ENCODE measurements at places on chromosomes 1 and 21.

DNA sequence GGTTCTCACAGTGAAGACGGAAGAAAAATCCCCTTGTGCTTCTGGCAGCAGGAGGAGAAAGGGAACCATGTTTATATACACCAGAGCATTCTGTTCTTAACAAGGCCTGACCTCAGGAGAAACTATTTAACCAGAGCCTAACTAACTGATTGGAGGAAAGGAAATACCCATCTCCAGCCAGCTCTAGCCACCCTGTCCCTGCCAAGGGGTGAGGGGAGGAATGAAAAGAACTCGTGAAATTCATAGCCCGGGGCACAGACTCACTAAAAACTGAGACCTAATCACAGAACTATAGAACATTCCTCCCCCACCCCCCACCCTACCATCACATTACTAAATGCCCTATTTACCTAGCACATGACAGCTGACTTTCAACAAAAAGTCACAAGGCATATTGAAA is 65.0 kb downstream of the KCNH1 start:
- peak; percentile 51 for DNase-seq

- no peak for DNase-seq
Observed at GRCh38 chr1:86472152-86472551, 3.4 kb downstream of the CLCA1 start.

DNA sequence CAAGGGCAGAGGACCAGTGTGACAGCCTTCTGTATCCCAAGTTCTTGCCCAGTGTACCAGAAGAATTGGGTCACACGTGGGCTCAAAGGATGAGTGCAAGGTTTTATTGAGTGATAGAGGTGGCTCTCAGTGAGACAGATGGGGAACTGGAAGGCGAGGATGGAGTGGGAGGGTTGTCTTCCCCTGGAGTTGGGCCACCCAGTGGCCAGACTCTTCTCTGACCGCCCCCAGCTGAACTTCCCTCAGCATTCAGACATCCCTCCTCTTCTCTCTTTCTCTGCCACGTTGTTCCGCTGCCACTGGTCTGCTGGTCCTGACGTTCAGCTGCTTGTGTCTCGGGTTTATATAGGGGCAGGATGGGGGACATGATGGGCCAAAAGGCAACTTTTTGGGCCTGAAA is 150.1 kb upstream of the IVNS1ABP start:
- DNase-seq, result no peak

DNA sequence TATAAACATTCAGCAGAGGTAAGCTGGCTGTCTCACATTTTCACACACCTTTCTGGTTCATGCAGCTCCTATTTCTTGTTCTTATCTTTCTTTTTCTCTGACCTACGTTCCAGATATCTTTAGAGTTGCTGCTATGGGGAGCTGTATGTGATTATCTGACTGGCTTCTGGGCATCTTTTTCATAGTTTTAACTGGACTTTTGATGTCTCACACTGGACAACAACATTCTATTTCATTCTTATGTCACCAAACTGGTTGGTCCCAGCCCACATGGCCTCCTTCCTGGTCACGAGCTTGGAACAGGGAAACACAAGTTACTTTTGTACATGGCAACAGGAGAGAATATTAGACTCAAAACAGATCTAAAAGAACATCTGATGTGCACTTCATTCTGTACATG is 7.7 kb upstream of the CLDN8 start:
- DNase-seq, result peak; percentile 21

GRCh38 chr1:207691841-207692240 is 46.9 kb downstream of the CR1L start:
- DNase-seq, result peak; percentile 26

DNA sequence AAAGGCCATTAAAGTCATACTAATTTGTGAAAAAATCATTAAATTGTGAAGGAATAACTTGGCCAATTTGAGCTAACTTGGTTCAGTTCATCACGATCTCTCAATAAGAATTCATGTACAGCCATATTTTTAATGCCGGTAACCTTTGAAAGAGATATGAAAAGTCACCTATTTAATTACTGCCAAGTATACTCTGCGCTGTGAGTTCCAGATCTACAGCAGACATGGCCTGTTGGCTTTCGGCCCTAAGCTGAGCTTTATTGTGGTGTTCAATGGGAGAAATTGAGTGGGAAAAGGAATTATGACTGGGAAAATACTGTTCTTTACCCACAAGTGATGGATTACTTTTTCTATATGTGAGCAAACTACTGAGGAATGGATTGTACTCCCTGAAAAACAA is 159.9 kb upstream of the L1TD1 start:
- DNase-seq, result no peak

- DNase-seq, result no peak
Observed at GRCh38 chr1:31244326-31244725, 4.6 kb upstream of the NKAIN1 start.

All from T47D (cell line).